ENCODE measurements at places on chromosomes 5 and 9.

DNA sequence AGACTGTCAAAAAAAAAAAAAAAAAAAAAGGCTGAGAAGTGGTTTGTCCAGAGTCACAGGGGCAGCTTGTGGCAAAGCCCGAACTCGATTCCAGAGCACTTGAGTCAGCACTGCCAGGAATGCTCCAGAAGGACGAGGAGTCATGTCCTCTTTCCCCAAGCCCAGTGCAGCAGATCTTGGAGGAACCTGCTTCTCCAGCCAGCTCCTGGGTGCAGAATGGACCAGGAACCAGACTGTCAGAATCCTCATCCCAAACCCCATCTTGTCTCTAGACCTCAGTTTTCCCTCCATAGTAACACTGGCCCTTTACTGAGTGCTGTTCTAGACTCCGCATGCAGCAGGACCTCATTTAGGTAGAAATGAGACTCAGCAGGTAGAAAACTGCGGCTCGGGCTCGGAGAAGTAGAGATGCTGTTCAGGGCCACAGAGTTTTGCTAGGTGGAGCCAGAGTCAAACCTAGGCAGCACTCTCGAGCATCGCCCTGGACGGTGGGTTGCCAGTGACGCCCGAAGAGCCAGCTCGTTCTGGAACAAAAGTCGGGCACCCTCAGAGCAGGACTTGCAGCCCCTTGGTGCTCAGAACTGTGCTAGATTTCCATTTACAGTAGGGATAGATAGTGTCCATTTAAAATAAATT is 15.4 kb downstream of the CD74 start:
- no peak for DNase-seq

- DNase-seq: no peak
These were observed 15.4 kb upstream of the CERCAM start for GRCh38 chr9:128405077-128405779.

DNA sequence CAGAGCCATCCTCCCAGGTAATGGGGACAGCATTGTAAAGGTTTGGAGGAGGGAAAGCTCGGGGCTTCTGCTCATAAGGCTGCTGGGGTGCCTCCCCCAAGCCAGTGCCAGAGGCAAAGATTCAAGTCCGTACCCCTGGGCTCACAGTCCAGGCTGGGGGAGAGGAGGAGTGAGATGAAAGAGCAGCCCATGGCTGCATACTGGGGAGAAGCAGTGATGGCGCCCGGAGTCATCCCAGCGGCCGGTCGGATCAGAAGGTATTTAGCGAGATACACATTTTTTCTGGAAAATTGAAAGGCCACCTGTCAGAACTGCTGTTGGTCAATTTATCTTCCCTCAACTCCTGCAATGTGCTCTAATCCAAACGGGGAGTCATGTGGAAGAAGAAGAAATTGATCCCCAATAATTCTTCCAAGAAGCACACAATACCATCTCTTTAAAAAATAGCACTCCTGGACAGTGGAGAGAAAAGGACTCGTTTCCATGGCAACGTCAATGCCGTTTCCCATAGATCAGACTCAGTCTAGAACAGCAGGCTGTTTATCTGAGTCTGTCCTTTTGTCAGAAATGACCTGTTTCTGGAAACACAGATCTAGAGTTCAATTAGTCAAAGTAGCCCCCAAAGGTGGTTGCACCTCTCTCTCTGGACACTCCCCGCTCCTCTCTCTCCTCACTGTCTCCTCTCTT is 65.9 kb downstream of the NSG2 start:
- no peak for DNase-seq

DNA sequence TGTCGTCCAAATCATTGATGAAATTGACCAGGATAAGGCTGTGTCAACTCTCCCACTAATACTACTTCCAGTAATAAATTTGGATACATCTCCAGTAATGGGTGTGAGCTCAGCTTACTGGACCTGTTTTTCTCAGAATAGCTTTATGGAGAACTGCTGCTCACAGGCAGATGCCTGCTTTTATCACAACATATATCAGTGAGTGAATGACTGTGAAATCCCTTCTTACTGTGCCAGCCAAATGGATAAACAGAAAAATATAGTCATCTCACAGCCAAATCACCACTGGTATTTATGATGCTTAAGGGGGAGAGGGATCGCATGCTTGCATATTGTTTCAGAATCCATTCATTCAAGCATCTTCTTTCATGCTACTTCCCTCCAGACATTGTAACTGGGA is 148.4 kb upstream of the PAPPA start:
- DNase-seq: no peak

DNA sequence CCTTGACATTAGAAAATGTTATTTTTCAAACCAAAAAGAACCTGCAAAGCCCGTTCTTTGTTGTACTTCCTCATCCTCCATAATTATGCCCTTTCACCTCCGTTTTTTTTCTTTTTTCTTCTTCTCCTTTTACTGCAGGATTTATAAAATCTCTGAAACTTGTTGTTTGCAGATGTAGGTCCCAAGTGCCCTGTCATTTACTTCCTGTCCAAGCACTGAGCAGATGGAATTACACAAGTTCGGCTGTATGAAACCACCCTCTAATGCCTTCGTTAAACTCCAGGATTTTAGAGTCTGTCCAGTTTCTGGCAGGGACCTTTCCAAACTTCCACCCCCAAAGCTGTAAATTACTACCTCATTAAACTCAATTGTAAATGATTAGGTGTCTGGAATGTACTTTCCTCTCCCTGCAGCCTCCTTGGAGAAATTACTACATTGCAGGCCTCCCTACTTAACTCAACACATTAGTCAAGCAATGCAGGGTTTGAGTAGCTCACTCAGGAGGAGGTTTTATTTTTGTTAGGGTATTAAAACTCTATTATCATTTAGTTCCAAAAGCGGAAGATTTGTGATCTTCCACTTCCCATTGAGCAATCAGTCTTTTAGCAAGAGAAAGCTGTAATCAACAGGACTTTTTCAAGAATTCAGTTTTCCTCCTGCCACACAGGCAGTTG is 125.6 kb upstream of the LPAR1 start:
- no peak for DNase-seq

- no peak for DNase-seq
These were observed 2.6 kb downstream of the EBF1 start for GRCh38 chr5:159096924-159097783.

DNA sequence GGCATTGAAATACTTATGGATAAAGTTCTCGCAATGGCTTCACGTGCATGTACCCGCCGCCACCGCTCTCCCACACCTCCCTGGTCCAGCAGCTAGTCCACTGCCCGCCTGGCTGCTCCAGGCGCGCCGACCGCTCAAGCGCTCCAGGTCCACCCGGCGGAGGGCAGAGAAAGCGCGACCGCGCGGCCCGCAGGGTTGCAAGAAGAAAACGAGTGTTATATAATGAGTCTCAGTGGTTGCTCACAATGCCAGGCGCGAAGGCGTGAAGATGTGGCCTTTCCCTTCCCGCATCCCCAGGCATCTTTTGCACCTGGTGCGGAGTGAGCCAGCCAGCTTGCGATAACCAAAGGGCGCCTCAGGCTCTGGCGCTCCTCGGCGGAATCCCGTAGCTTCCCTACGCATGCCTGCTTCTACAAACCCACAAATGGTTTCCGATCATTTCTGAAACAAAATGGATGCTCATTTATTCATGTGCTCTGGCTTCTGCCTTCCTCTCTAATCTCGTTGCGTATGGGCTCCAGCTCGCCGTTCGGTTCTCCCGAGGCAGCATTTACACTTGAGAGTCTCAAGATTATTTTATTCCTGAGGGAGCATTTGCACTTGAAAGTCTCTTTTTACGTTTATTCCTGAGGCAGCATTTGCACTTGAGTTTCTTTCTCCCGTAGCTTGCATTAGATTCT is 25.7 kb downstream of the CDKN2A start:
- DNase-seq: no peak

DNA sequence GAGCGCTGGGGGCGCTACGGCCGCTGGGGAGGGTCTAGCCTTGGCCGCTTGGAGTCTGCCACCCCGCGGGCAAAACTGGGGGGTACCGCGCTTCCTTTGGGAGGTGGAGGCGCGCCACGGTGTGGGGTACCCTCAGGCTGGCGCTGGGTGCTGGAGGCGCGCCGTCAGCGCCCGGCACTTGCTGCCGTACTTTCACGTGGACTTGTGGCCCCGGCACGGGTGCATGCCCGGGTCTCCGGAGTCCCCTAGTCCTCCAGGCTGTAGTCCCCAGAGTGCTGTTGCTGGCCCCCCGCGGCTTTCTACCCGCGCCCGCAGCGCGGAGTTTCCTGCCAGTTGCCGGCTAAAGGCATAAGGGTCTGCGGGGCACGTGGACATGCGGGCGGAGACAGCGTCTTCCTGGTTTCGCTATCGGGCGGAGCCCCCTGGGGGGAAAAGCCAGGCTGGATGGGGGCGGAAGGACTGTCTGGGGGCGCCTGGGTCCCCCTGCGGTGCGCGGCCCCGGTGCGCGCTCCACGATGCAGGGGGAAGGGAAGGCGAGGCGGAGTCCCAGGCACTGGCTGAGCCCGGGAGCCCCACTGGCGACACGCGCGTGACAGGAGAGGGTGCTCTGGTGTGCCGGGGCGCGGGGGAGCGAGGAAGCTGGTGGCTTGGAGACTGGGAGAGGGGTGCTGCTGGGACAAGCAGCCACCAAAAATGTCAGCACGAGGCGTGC is 666 bp downstream of the PPARGC1B start:
- DNase-seq: peak; percentile 34

GRCh38 chr5:16502866-16503265 is 37.3 kb upstream of the ZNF622 start:
- DNase-seq: no peak

GRCh38 chr9:37775216-37775919 is 9.5 kb downstream of the EXOSC3 start:
- DNase-seq: no peak

DNA sequence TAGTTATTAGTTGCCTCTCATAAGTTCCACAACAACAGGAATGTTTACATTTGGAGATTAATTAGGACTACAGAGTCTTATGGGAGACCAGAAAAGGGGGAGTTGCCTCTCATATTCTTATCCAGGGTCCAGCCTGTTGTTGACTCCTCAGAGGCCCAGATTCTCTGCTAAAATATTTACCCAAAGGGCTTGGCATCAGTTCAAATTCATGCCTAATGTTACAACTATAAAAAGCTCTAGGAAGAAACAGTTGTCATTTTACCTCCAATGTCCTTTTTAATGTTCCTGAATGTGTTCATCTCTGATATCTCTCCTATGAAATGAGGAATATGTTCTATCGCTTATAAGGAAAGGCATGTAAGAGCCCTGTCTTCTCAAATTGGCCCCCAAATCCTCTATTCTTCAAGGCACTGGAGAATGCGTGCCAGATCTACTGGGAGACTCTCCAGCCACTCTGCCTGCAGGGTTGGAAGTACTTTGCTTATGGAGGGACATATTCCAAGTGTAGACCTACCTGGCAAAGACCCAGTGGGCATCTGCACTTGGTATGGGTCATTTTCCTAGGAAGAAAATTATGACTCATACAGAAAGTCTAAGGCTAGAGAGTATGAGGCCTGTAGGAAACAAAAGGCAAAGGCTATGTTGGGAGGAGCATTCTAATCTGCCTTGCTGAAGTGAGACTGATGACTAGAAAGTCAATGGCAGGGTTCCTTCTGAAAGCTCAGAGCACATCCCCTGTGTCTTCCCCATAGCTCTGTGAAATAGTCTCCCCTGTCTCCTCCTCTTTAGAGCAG is 192.6 kb downstream of the ESM1 start:
- DNase-seq: no peak

DNA sequence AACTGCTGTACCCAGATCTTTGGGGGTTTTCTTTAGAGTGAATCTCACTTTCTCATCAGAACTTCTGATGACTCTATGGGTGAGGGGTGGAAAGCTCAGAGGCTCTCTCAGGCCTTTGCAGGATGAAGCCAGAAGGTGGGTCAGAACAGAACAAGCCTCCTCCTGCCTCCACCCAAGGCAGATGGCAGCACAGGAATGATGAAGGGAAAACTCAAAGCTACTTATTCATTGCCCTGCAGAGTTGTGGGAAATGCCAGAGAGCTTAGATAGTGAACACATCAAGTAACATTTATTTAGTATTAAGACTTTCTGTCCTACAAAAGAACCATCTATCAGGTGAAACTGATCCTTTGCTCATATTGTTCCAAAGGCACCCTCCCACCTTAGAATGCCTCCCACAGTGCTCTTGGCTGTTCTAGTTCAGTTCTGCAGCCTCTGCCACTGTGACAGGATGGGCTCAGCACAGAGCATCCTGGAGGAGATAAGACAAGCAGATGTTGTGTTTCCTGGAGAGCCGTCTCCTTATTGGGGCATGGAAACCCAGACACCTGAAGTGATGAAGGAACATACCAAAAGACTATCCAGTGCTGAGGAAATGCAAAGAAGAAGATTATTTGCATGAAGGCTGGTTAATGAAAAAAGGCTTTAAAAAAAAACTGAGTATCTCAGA is 146.6 kb downstream of the ADAMTS12 start:
- DNase-seq: no peak

- DNase-seq: no peak
These were observed 1537.0 kb upstream of the CDH9 start for GRCh38 chr5:28575368-28575767.

DNA sequence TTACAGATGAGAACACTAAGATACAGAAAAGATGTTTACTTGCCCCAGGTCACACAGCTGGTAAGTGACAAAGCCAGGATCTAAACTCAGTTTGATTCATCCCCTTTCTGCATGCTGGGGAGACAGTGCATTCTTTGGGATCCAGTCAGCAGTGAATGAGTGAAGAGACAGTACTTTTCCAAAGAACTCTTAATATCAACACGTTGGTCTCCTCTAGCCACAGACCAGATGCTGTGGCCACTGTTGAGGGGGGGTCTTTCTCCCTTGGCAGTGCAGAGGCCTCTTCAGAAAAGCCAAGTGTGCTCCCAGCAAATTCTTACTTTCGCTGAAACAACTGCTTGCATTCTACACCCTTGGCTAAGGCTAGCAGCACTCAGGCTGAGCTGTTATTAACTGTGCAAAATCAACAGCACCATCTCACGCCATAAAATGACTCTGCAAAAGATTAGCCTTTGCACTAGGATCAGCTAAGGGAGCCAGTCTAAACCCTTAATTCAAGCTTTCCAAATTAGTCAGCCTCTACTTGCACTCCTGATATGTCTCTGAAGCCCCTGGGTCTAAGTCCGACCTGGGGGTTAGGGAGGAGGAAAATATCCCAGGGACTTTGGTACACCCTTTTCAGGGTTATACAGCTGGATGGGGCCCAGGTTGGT is 4.8 kb upstream of the TMEM171 start:
- DNase-seq: no peak

GRCh38 chr5:83450183-83450966 is 21.2 kb upstream of the VCAN start:
- DNase-seq: no peak

GRCh38 chr5:102241809-102242421 is 54.2 kb downstream of the SLCO4C1 start:
- DNase-seq: no peak

DNA sequence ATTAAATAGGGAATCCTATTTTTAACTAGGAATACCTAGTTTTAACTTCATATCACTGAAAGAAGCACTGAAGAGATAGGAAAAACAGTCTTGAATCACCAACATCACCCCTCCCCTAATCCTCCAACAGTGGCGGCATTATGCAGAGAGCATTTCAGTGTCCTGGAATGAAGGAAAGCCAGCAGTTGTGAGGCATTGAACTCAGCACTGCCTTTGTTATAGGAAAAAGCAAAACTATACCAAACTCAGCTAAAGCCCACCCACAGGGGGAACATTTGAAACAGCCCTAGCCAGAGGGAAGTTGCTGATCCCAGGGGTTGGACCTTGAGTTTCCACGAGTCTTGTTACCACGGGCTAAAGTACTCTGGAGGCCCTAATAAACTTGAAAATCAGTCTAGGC is 310.6 kb upstream of the EDIL3 start:
- DNase-seq: no peak

- DNase-seq: peak; percentile 38
These were observed 82.7 kb downstream of the DOCK8 start for GRCh38 chr9:297104-297972.
